A549 treated with DMSO at 1 μM for 4 hours (cell line): ENCODE measurements at places on chromosomes 1 and 21. TPM values are rescaled to one million over a fixed set of nuclear protein-coding genes. Genes with fewer than 3 reads are reported as not detected.

The TRAF3IP3 gene
- total RNA-seq, result not detected in 5 replicates

The SLC30A1 gene
- 23.0 to 30.3 TPM (median 26.4 TPM) in 5 replicates for total RNA-seq

The HNRNPU gene
- 378 to 407 TPM (median 397 TPM) in 5 replicates for total RNA-seq

The RHD gene
- not detected in 5 replicates for total RNA-seq
